ENCODE measurements at places on chromosomes 5 and 9.

DNA sequence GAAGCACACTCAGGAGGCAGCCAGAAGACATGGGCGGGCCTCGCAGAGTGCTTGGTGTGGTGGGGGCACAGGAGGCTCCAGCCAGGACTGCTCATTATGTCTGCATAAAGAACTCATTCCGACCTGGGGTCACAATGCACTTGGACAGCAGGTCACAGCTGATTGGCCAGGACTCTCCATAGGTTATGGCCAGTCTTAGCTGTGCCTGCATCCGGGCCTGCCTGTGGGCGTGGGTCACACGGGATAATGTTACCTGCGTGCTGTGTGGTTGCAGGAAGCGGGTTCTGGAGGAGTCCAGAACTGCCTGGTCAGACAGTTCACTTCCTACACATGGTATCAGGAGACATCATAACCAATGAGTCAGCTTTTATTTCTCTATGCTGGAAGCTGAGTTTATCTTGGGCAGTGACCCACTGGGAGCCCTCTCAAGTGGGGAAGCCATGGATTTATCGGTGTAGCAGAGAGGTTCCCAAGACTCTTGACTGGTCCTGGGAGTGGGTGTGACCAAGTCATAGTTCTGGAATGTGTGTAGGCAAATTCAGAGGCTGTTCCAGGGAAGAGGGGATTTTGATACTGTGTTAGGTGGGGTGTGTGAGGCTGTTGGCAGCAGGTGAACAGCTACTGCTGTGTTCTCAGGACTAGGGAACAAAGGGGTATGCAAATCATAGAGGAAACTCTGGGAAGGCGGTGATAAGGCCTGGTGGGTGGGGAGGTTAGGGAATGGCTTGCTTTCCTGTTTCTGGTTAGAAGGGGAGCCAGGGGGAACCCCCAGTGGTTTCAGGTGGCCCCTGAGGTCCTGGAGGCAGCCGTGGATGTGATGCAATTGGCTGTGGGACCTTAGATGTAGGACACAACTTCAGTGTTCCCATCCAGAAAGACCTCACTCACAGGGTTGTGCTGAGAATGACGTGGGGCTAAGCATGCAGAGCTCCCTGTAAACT is 51.3 kb downstream of the ARHGEF37 start:
- DNase-seq, result no peak

DNA sequence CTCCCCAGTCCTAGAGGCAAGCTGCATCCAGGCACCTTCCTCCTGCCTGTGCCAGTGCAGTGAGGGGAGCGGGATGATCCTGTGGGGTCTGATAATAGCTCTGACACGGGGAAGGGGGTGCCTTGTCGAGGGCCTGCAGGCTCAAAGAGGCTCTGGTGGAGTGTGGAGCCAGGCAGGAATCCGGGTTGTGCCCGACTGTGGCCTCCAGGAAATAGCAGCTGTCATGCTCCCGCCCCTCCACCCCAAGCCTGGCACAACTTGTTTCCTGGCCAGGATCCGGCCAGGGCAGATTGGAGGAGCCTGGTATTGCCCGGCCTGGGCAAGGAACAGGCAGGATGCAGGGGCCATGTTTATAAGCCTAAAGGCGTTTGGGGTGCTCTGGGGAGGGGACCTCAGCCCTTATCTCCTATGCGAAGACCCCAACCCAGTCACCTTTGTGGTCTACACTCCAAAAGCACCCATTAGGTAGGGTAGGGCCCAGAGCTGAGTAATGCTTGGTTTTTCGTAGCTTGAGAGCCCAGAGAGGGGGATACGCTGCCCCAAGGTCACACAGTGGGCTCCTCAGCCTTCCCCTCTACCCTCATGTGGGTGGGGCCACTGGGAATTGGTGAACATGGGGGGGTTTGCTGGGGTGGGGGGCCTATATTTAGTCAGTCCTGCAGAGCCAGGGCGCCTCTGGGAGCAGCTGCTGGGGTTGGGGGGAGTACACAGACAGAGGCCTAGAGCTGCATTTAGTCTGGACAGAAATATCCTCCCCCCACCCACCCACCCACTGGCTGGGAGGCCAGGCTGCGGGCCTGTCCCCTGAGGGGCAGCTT is 12.2 kb downstream of the CXXC5 start:
- DNase-seq, result no peak

DNA sequence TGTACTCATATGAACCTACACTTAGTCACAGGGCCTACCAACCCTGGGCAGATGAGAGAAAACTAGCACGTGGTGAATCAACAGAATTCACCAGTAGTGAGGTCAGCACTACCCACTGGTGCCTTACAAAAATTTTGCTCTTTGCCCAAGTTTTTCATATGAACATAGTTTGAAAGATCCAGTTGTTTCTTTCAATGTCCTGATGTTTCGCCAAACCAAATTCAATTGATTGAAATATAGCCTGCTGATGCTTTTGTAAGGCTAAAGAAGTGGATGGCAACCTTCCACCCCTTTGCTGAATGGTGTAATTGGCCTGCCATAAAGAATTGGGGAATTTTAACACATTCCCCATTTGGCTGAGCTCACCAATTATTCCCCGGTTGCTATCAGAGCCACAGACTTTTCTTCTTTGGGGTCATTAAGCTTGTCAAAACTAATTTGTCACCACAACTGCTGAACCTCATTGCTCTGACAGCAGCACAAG is 339.2 kb downstream of the GLIS3 start:
- no peak for DNase-seq

GRCh38 chr9:125995006-125995405 is 247.8 kb downstream of the PBX3 start:
- DNase-seq, result no peak

- DNase-seq, result no peak
Observed at GRCh38 chr5:9151684-9152427, 394.0 kb downstream of the SEMA5A start.

- DNase-seq, result no peak
Observed at GRCh38 chr5:90368454-90369246, 40.9 kb downstream of the CETN3 start.

DNA sequence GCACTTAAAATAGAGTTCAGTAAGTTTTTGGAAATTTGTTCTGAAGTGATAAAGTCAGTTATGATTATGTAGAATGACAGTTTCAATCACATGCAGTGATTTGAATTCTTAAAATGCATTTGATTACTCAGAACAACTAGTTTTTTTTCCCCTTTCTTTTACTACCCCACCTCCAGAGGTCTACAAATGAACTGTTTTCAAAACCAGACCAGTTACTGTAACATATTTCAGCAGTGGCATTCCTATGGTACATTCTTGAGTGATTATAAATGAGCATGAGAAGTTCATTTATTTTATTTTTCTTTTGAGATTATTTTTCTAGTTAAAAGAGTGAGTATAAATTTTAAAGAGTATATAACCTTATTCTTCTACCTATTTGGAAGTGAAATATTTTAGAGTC is 71.6 kb downstream of the NNT start:
- DNase-seq, result no peak

- no peak for DNase-seq
Observed at GRCh38 chr5:77937015-77937908, 161.1 kb upstream of the TBCA start.

- DNase-seq, result no peak
Observed at GRCh38 chr5:142782976-142783530, 12.9 kb downstream of the ARHGAP26 start.

GRCh38 chr5:176441921-176442323 is 6.3 kb upstream of the FAF2 start:
- no peak for DNase-seq

- no peak for DNase-seq
Observed at GRCh38 chr5:151660616-151661495, 25.9 kb downstream of the SPARC start.

DNA sequence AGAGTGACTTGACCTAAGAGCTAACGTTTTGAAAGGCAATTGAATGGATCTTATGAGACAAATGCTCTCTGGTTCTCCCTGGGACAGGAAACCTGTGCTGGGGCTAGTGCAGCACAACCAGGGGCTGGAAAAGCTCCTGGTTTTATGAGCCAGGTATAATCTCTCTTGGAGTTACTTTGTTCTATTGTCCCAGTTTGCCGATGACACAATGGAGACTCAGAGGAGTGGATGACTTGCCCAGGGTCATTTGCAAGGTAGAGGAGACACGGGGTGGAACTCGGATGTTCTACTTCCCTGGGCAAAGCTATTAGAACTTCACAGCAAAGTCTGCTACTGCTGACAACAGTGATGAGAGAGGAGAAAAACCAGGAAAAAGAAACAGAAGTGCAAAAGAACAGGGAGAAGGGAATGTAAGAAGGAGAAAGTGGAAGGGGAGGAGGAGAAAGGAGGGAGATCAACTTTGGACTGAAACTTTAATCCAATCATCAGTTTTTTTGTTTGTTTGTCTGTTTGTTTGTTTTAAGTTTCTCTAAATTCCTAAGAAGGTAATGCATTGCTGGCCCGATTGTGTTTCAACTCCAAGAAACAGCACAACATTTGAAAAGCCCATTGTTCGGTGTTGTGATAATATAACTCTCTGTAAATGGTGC is 7.4 kb upstream of the GSN start:
- no peak for DNase-seq

DNA sequence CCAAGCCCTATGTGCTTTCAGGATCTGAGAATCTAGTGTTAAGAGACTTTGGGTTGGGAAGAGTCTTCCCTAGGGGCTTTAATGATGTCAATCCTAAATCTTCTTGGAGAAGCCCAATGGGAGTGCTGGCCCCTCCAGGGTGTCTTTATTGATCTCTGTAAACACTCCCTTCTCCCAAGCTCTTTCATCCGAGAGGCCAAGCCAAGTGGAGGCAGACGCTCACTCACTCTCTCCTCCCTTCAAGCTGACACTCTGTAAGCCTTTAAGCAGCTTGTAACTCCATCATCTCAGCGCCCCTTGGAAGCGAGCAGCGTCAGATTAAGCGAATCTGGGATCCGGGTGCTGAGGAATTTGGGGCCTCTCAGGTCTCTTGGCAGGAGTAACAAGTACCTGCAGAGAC is 37.7 kb downstream of the SPARC start:
- no peak for DNase-seq

- no peak for DNase-seq
Observed at GRCh38 chr9:116471093-116471906, 215.8 kb upstream of the TRIM32 start.

DNA sequence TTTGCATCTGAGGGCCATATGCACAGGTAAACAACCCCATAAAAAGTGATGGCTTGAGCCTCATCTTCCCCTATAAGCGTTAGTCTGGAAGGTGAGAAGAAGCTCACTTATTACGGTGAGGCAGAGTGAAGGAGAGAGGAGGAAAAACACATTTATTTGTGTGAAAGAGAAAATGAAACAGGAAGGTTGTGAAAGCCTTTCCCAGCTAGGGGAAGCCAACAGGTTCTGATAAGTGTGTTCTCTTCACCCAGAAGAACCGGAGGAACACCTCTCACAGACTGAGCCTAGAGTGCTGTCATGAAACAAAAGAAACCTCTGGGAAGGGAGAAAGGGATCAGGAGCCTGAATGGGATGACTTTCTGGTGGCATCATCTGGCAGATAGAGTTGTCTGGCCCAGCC is 192.5 kb downstream of the PTTG1 start:
- DNase-seq, result no peak

DNA sequence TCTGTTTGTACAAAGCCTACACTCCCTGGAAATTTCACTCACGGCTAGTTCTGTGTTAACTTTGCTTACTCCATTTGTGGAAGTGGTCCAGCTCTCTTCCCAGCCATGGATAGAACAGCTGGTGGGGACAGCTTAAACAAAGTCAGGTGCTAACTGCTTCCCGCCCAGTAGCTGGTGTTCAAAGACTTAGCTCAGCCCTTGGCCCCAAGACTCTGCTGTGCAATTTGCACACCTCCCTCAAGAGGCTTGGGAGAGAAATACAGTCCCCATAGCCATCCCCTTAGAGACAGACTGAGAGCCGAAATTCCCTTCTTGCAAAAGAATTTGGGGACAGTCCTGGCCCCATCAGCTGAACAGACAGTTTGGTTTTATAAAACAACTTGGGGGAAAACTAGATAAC is 73.8 kb upstream of the RAI14 start:
- DNase-seq, result no peak

- DNase-seq, result no peak
Observed at GRCh38 chr9:34096751-34097150, 29.7 kb downstream of the DCAF12 start.

DNA sequence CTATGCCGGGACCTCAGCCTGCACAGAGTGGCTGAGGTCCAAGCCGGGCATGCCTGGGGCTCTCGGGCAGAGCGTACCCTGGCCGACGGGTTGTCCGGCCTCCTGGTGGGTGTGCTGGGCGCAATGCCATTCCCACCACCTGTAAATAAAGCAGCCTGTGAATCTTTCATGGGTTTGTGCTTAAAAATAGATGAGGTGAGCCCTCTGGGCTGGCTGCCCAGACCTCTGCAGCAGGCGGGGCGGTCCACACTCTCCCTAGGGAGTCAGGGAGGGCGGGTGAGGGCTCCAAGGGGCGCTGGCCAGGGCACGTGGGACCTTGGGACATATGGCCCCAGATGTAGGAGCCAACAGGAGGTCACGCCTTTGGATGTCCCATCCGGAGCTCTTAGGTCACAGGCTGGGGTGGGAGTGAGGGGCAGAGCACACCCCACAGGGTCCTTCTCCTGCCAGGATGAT is 3.6 kb upstream of the AGPAT2 start:
- DNase-seq, result no peak

GRCh38 chr9:132502480-132502879 is 79.9 kb upstream of the BARHL1 start:
- DNase-seq, result no peak

DNA sequence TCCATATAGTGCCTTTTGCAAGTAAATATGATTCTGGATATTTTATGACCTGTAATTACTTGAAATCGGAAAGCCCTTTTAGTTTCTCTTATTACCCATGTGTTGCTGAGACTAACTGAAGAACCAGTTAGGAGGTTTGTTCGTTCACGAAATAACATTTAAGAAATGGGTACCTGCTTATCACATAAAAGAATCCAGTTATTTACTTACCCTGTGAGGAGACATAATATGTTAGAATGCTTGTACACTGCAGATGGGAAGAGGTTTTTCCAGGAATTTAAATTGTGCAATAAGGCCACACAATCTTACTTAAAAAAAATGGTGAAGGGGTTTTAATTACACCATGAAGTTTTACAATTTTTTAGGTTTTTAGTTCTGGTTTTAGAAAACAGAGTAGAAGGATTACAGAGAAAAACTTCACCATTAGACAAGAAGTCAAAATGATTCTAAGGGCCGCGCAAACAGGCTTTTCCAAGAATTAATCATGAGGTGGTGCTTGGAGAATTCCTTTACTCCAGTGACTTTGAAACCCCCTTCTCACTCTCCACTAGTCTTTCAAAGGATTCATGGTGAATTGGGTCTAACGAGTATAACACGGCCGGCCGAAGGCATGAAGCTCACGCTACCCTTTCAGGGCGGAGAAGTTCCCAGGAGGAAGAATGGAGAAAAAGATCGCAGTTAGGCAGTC is 1.1 kb upstream of the PTGER4 start:
- DNase-seq, result no peak

DNA sequence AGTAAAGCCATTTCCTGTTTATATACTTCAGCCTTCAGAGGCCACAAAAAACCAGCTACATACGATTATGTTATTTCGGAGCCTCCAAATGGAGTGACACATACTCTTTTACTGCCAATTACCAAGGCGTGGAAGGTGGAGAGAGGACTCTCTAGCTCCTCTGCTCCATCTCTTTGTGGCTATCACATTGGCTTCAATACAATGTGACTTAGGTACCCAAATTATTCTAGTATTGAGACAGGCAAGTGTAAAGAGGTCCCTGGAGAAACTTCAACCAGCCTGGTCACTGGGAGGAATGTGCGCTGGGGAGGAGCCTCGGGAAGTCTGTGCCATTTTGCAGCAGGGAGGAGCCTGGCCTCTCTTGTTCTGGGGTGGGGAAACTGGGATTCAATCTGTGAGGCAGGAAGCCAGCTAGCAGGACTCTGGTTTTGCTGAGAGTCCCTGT is 85.8 kb upstream of the TAS2R1 start:
- no peak for DNase-seq

Measured in NCI-H1417 (cell line).